ENCODE measurements at places on chromosomes 5 and 9.

DNA sequence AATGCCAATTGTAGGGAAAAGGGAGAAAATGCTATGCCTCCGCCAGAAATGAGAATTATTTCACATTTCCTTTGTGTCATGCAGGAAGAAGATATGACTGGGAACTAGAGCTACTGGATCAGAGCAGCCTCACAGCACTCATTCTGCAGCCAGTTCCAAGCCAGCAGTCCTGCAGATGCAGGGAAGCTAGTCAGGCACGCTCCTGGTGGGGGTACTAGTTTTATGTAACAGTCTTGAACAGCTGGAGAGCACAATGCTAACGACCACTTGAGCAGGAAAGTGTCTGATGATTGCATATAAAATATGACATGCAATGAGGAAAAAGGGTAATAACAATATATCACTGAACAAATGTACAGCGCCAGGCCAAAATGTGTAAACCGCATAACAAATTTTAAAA, 21.7 kb downstream of the CDH10 start:
- no peak for DNase-seq

DNA sequence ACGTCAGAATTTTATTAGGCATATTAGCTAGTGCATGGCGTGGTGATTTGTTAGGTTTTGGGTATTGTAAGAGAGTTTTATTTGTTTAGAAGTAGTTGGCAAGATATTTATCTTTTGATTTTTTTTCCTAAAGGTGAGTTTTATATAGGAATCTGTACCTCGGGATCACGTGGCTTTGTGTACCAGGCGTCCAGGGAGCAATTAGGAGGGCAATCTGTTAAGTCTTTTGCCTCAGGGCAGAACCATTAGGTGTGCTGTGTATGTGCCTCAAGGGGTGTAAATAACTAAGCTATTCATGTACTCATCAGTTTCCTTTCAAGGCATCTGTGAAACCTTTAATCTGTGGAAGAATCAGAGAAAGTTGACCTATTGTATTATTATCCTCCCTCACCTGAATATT, 39.4 kb downstream of the ZSWIM6 start:
- no peak for DNase-seq

DNA sequence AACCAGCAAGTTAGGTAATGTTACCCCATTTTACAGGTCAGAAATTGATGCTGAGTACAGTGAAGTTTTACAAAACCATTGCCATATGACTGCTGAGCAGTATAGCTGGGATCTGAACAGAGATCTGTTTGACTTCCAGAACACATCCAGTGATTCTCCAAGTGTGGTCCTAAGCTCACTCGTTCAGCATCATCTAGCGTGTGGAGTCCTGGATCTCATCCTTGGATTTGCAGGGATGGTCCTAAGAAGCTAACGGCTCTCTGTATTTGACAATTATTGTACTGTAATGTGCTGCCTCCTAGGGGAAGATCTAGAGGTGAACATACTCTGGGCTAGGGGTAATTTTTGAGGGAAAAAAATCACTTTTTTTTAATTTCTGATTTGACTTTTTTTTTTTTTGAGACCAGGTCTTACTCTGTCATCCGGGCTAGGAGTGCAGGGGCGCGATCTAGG, 1.4 kb downstream of the SLC26A2 start:
- no peak for DNase-seq

DNA sequence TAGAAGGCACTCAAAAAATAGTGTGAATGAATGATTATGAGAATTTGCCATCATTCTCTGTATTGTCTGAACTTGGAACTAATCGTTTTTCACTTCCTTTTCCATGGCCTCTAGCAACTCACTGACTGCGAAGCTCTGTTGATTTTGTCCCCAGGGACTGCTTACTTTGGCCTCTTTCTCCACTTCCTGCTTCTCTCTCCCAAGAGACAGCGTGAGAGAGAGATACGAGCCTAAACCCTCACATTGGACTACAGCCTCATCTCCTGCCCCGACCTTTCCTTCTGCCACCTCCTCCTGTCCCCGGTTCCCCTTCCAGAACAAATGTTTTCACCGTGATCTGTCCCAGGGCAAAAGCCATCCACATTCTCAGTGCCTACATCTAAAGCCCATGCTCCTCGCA, 300.8 kb upstream of the PANK3 start:
- no peak for DNase-seq

- DNase-seq: no peak
Observed at GRCh38 chr5:139638090-139638735, 9.9 kb upstream of the CXXC5 start.

DNA sequence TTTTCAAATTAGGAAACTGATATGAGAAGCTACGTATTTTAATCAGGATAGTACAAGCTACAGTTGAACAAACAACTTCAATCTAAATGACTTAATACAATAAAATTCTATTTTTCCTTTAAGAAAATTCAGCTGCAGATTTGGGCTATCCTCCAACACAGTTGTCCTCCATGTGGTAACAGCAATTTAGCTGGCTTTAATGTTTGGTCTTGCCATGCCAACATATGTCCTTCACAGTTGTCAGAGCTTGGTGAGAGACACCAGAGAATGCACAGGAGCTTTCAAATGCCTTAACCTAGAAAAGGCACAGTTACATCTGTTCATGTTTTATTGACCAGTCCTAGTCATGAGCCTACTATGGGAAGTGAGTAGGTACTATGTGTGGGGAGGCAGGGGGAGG, 10.8 kb downstream of the FAM174A start:
- no peak for DNase-seq

DNA sequence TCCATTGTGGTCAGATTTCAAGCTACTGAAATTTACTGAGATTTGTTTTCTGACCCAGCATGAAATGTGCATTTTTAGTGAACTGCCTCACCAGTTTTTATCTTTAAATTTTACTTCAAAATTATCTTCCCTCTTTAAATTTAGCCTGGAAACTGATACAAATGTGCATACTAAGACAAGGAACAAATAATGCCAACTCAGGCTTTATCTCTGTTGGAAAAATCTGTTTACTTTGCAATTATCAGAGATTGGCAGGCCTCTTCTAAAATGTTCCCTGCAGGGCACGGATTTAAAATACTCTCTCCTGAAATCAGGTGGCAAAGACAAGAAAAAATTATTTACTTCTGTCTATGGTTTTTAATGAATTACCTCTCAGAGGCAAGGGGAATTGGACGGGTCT, 151.0 kb upstream of the PTCH1 start:
- DNase-seq: no peak

GRCh38 chr5:95773335-95774059, 42.4 kb downstream of the RHOBTB3 start:
- no peak for DNase-seq

GRCh38 chr5:160824301-160825001, 27.6 kb downstream of the ATP10B start:
- no peak for DNase-seq

DNA sequence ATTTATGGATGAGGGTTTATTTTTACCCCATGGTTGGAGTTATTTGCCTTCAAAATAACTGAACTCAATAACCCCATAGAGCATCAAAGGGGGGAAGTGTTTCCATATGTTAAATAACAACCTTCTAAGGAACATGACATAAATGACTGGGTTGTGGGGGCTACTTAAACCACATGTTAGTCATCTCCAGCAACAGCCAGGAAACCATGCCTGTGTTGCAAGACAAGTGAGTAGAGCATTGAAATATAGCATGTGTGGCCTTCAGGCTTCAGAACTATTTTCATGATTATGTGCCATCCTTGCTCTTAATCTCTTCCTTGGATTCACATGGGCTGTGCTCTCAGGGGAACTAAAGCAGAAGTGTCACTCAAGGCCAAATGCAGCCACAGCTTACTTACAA, 431.2 kb downstream of the AGTPBP1 start:
- no peak for DNase-seq

- no peak for DNase-seq
Observed at GRCh38 chr9:107717529-107718314, 228.2 kb upstream of the KLF4 start.

DNA sequence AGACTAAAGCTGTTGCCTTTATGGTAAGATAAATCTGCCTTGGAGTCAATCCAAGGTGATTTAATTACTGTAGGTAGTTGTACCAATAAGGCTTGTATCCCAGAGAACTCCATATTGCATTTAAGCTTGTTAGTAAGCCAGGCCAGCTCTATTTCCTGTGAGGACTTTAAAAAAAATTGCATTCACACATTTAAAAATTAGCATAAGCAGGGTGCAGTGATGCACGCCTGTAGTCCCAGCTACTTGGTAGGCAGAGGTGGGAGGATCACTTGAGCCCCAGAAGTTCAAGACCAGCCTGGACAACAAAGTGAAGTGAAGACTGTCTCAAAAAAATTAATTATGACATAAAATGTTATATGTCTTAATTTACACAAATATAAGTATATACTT, 28.7 kb upstream of the ABL1 start:
- DNase-seq: no peak

- DNase-seq: no peak
Observed at GRCh38 chr5:124894541-124894940, 148.1 kb upstream of the ZNF608 start.

- DNase-seq: no peak
Observed at GRCh38 chr5:159713254-159713653, 203.0 kb upstream of the ADRA1B start.

DNA sequence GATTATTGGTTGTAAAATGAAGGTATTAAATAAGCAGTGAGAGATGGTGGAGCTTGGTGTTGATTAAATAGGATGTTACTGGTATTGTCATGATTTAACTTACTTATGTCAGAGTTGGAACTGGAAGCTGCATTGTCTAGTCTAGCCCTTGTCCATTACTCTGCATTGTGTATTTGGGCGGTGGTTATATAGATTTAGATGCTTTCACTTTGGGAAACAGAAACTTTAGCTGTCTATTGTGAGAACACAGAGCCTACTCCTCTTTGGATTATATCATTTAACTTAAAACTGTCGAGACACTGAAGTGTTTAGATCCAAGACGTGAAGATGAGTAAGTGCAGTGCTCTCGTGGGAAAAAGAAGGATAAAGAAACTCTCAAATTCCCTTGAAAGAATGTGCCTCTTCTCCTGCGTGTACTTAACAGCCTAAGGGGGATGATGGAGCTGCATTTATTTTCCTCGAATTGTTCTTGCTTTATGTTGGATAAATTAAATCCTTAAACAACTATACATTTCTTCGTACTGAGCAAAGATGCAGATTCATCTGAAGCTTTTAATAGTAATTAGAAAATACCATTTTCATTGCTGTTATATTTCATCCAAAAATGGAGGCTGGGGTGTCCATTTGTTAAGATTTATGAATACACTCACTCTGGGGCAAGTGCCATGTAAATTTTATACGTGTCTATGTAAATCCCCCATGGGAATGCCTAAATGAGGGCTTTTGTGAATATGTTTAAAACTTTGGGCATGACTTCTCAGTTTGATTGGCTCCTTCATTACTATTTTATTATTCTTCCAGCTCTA, 21.6 kb downstream of the FBXL7 start:
- DNase-seq: no peak

GRCh38 chr9:19551124-19551929, 142.5 kb downstream of the ACER2 start:
- DNase-seq: no peak

DNA sequence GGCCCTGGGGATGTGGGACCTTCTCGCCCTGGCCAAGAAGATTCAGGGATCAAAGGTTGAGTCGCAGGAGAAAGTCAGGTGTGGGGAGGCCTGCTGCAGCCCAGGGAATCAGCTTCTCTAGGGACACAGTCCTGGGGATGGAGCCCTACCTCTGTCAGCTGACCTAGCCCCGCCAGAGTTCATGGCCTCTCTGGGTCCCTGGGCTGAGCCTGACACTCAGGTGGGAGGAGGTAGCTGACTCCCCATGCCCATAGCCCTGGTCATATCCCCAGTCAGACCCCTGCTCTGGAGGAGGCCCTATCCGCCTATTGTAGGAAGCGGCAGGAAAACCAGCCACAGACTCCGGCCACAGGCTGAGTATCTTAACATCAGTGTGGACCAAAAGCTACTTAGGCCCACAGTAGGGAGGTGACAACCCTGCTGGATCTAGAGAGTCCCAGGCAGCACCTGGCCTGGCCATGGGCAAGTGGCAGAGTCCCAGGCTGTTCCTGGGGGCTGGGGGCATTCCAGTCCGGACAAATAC, 15.0 kb upstream of the MRNIP start:
- no peak for DNase-seq

Data from cortex of kidney (tissue), 1 donor.